GM12878 (cell line): ENCODE measurements at places on chromosomes 2 and 18. TPM values are rescaled to one million over a fixed set of nuclear protein-coding genes. Genes with fewer than 3 reads are reported as not detected.

GRCh38 chr2:173938700-173939384 lies 26.3 kb downstream of the SP3 start:
- DNase-seq, result no peak

Gene TGFA
- 0.23 TPM in 1 of 2 replicates, not detected in the other for total RNA-seq

Gene MDH1B
- total RNA-seq, result 1.0 TPM in 2 replicates

GRCh38 chr2:98732430-98733051 lies 1.6 kb upstream of the MGAT4A start:
- DNase-seq, result no peak

DNA sequence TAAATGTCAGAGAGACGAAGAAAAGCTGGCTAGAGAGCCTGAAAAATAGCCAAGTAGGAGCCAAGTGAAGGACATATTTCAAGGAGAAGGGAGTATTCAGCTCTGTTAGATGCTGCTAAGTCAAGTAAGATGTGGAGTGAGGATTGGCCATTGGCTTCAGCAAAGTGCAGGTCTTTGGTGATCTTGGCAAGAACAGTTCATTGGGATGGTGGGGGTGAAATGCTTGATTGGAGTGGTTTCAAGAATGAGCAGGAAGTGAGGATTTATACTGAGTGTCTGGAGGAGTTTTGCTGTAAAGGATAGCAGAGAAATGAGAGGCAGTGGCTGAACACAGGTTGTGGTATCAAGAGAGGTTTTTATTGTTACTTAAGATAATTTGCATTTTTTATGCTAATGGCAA lies 139.7 kb downstream of the PRPF40A start:
- no peak for DNase-seq

DNA sequence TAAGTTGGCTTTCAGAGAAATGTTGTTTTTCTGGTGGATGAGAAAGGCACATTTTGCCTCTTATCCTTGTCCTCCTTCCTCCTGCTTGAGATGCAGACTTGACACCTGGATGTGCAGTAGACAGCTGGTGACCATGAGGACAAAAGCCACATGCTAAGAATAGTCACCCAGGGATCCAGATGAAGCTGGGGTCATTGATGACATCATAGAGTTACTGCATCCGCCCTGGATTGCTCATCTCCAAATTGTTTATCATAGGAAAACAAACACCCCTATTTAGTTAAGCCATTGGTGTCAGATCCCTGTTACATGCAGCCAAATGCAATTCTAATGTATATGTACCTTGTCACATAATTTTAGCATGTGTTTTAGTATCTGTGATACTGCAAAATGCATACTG lies 16.3 kb upstream of the SLC1A4 start:
- no peak for DNase-seq

- no peak for DNase-seq
Measured at GRCh38 chr18:22185273-22185672, 15.9 kb downstream of the GATA6 start.

DNA sequence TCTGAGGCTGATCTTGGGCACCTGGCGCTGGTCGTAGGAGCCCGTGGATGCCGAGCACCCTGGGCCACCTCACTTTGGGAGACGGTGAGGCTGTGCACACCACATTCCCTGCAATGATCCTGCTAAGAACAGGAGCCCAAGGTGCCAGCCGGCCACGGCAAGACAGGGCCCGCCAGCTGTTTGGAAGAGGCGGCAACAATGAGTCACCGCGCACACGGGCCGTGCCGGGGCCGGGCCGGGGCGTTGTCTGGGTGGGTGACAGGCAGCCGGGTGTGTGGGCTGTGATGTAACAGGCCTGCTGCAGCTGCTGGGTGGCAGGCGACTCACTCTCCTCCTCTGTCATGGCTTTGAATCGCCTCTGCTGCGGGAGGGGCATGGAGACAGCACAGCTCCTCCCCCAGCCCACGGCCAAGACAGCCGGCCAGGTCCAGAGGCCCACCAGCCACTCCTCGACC lies 49.7 kb upstream of the ODC1 start:
- DNase-seq, result no peak

DNA sequence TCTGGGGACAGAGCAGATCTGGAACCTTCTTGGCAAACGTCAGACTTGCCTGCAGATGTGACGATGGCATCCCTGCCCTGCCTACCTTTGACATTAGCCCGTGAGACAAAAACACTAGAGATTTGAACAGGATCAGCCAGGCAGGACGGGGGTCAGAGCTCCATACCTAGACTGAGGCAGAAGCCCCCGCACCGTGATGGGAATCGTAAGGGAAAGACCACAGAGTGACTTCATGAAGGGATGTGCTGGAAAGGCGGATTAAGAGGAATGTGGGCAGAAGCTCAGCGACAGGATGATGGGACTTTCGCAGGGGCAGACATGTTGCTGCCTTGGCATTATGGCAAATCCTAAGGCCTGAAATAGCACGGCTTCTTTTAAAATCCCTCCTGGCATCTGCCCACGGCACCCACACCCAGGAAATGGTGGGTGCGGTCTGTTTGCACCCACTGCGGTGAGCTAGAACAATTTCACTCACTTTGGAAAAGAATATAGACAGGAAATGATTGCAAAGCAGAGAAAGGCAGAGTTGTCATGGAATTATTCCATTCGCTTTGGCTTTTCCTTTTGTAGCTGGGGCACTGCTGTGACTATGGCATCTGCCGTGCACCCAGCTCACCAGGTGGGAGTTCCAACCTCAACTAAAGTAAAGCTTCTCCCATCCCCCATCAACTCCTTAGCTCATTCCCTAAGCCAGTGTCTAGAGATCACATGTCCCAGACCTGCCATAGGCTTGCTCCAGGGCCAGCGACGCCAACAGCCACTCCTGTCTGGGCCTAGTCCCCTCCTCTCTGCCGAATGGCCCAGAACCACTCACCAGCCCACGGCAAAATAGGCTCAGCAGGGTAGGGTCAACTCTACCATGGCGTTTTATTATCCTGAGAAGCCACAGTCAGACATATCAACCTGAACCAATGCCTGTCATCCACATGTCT lies 112.7 kb upstream of the NPAS2 start:
- DNase-seq, result no peak

Gene SAG
- total RNA-seq, result 0.69 TPM in 1 of 2 replicates, not detected in the other

- DNase-seq, result no peak
Measured at GRCh38 chr2:71291398-71291797, 40.2 kb upstream of the ZNF638 start.

GRCh38 chr2:168149150-168149974 lies 98.0 kb downstream of the STK39 start:
- no peak for DNase-seq

DNA sequence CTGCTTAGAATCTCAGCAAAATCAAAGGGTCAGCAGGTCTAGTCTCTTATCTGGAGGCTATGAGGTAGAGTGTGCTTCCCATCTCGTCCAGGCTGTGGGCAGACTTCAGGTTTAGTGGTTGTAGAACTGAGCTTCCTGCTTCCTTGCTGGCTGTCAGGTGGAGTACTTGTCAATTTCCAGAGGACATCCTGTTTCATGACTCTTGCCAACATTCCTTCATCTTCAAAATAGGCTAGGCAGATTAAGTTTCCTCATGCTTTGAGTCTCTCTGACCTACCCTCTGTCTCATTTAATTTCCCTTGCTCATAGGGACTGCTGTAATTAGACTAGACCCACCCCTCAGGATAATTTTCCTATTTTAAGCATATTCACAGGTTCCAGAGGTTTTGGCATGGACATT lies 562.6 kb downstream of the SPAG16 start:
- no peak for DNase-seq

GRCh38 chr2:85185431-85185940 lies 52.3 kb downstream of the TCF7L1 start:
- no peak for DNase-seq

GRCh38 chr2:23512778-23513177 lies 127.8 kb downstream of the KLHL29 start:
- no peak for DNase-seq

- DNase-seq, result no peak
Measured at GRCh38 chr2:241234962-241235740, 46.7 kb downstream of the ANO7 start.

GRCh38 chr2:44107086-44107740 lies 61.5 kb upstream of the PPM1B start:
- DNase-seq, result peak; percentile 47

Gene POMC
- 6.2 and 6.8 TPM in 2 replicates for total RNA-seq

GRCh38 chr2:223528036-223528435 lies 74.1 kb downstream of the SCG2 start:
- no peak for DNase-seq

DNA sequence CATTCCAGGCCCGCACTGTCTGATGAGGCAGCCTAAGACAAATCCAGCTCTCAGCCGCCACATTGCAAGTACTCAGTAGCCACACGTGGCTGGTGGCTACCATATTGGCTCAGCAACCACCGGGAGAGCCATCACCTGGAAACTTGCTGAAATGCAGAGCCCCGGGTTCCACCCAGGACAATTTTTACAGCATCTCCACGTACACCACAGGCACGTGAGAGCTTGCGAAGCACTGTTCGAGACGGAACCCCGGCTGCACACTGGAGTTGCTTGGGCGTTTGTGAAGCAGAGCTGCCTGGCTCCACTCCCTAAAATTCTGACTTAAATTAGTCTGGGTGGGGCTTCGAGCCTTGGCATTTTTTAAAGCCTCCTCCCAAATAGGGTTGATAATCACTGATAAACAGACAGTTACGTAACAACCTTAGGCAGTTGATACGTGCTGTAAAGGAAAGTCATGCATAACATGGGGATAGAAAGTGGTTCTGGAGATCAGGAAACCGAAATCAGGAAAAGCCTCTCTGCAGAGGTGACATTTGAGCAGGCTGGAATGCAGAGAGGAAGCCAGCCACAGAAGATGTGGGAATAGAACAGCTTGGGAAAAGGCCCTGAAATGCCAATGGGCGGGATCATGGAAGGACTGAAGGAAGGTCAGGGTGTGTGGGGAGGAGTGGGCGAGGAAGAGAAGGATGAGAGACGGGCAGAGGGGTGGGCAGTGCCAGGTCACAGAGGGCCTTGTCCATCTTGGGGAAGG lies 6.2 kb downstream of the ASAP2 start:
- DNase-seq, result no peak

Gene REG1B
- total RNA-seq, result 2.7 and 3.9 TPM in 2 replicates

Gene SERPINB4
- total RNA-seq, result not detected in 2 replicates

- no peak for DNase-seq
Measured at GRCh38 chr2:117128461-117128860, 686.0 kb upstream of the DDX18 start.

Gene PEX13
- total RNA-seq, result 17.1 and 18.7 TPM in 2 replicates

Gene UPP2
- total RNA-seq, result not detected in 2 replicates

Gene MAP2
- 0.29 TPM in 1 of 2 replicates, not detected in the other for total RNA-seq

- no peak for DNase-seq
Measured at GRCh38 chr2:199101487-199101886, 356.3 kb downstream of the SATB2 start.

- DNase-seq, result no peak
Measured at GRCh38 chr2:169225906-169226305, 136.4 kb downstream of the LRP2 start.

Gene RAB6C
- total RNA-seq, result not detected in 2 replicates

Gene HAUS1
- total RNA-seq, result 52.4 and 58.7 TPM in 2 replicates

GRCh38 chr2:186426153-186427016 lies 59.7 kb upstream of the ZC3H15 start:
- peak; percentile 44 for DNase-seq

DNA sequence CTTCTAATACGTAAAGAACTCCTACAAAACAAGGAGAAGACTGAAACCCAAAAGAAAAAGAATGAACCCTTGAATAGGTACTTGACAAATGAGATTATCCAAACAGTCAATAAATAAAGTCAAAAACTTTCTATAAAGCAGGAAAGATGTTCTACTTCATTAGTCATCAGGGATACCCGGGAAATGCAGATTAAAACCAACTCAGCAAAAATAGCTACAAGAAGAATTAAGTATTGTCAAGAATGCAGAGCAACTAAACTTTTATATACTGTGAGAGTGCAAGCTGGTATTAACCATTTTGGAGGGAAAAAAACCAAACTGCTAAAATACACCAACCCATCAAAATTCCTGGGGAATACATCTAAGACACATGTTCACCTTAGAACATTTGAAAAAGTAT lies 10.4 kb downstream of the TXNL1 start:
- DNase-seq, result no peak

Gene STPG4
- not detected in 2 replicates for total RNA-seq

DNA sequence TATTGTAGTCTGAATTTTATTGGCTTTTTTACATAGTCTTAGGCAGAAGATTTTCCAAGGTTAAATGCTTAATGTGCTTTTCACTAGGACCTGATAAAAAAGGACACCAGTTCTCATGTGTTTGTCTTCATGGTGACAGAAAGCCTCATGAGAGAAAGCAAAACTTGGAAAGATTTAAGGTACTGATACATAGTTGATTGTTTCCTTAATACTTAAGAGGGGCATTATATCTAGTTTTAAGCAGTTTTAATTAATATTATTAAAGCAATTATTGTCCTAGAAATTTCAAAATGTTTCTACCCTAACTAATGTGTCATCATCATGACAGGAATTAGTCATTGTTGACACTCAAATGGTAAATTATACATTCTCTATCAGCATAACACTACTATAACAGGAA lies 35.3 kb downstream of the DDX1 start:
- no peak for DNase-seq

DNA sequence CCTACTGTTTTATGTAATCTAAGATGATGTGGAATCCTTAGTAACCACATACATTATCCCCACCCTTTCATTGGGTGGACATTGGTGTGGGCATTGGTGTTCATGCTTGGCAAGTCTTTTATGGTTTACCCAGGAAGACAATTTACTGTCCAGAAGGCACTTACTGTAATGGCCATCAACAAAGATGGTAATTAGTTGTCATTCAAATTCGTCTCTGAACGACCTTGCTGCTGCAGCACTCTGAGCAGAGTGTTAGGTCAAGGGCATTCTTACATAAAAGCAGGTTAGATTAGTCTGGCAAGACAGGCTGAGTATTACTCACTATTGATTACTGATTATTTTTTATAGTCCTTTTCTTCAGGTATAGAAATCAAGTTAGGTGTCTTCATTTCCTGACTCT lies 447.9 kb downstream of the XIRP2 start:
- DNase-seq, result no peak

- no peak for DNase-seq
Measured at GRCh38 chr2:85930129-85931124, 41.6 kb upstream of the ST3GAL5 start.
